T follicular helper cell (primary cell): ENCODE measurements at places on chromosomes 4 and X.
A peak's percentile ranks its signal among the peaks of the same experiment; 100 is the strongest.

DNA sequence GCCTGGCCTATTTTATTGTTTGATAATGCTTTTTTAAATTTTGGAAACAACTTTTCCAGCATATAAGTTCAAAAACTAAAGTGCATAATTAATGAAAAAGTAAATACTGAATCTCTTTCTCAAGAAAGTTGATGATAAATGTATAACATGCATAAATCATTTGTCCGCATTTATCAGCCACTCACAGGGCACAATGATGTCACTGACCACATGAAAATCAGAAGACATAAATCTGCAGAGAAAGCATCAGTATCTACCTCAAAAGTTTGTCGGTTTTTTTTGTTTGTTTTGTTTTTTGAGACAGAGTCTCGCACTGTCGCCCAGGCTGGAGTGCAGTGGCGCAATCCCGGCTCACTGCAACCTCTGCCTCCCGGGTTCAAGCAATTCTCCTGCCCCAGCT, 5.5 kb upstream of the HPRT1 start:
- DNase-seq, result no peak

DNA sequence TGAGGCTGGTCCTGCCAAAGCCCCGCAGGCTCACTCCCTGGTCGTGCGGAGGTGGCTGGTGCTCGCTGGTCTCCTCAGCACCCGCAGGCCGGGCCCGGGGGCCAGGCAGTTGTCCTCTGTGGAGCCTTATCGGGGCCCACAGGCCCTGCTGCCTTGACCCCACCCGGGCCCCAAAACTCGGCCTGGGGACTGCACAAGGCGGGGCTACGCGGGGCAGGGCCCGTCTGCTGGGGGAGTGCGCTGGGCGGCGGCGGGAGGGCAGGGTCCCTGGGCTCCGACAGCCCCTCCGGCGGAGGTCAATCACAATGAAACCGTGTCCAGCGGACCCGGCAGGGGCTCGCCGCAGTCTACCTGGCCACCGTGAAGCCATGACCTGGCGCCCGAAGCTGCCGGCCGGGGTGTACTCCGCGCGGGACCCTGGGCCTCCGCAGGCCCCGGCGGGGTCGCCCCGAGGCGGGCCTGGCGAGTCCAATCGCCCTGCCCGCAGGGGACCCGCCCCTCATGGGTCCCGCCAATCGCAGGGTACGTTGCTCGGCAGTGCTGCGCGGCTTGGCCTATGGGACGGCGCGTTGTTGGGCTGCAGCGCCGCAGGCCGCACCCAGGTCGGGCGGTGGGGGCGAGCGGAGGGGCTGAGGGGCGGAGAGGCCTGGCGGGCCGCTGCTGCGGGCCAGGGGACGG, at the start of gene ADD1:
TSS of gene ADD1 (plus strand) at position 582 of the 678 bp plus-strand sequence. CDS start 32,072 bp downstream, outside the sequence.
- DNase-seq, result peak; percentile 86

GRCh38 chr4:188437535-188437934, 298.3 kb downstream of the TRIML1 start:
- DNase-seq, result no peak

- no peak for DNase-seq
These were observed 1.6 kb downstream of the C4orf51 start for GRCh38 chr4:145681518-145681917.

DNA sequence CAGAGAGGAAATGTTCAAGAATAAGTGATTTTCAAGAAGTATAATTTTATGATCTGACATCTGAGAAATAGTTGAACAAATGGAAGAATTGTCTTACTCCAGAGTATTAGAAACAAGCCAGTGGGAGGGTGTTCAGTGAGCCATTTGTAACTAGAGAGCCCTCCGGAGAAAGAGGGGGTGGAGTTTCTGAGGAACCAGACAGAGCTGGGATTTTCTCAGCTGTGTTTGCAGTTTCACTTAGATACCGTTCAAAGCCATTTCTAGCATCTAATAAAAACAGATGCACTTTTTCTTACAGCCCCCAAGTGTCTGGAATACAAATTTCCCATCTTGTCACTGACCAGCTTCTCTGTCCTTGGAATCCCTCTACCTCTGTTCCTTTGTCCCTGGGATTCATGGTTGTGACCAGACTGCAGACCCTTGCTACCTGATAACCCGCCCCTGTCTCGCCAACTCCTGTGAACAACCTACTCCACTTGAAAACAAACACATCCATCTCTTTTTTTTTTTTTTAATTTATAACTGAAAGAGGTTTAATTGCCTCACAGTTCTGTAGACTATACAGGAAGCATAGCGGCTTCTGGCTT, 132.8 kb upstream of the KLF3 start:
- no peak for DNase-seq

DNA sequence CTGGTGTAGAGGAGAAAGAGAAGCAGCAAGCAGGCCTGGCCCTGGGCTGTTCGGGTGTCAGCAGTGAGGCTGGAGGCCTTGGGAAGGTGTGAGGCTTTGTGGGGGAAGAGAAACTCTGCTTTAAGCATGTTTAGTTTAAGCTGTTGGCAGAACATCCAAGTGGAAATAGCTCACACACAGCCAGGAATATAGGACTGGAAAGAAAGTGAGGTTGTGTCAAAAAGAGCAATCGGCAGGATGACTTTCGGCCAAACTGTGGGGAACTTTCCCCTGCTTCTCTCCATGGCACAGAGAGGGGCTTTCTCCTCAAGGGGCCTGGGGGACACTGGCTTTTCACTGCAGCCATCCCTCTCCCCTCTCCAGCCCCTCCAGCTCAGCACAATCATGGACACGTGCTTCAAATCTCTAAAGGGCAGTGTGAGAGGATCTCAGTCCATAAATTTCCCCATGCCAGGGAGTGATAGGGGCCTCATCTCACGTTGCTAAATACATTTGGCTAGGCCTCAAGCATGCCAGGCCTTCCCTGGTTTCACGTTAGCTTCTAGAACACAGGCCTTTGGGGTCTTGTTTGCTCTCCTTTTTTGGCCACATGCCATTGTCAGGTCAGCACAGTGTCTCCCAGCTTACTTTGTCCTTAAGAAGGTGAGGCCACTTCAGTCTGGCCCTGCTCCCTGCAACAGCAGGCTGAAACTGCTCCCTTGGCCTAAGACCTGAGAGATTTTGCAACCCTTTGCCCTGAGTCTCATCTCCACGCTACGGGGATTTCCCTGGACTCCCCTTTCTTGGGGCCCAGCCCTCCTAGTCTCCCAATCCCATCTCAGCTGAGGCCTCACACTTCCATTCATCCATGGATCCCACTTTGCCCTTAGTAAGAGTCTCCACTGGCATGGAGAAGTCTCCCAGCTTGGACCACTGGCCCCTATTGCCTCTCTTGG, 8.3 kb upstream of the CITED1 start:
- DNase-seq, result no peak

- no peak for DNase-seq
These were observed 44.2 kb upstream of the SCRG1 start for GRCh38 chr4:173443121-173443520.

- no peak for DNase-seq
These were observed 1392.7 kb upstream of the IGFBP7 start for GRCh38 chr4:58502839-58503238.

- no peak for DNase-seq
These were observed 21.4 kb downstream of the SH3RF1 start for GRCh38 chr4:169249214-169249973.

DNA sequence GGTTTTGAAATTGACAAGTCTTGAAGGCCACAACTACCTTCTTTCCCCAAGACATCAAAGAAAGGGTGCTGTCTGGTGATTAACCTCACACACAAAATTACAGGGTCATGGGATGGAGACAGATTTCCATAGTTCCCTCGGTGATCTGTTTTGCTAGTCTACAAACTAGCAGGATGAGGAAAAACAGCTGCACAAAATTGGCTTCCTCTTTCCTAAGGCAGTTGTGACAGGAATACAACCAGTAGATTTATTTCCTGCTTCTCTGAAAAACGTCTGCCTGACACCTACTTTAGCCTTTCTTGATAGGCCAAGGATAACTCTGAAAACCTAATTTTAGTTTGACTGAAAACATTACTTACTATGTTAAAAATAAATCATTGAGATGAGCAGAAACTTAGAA, 39.6 kb downstream of the DKK2 start:
- DNase-seq, result no peak

DNA sequence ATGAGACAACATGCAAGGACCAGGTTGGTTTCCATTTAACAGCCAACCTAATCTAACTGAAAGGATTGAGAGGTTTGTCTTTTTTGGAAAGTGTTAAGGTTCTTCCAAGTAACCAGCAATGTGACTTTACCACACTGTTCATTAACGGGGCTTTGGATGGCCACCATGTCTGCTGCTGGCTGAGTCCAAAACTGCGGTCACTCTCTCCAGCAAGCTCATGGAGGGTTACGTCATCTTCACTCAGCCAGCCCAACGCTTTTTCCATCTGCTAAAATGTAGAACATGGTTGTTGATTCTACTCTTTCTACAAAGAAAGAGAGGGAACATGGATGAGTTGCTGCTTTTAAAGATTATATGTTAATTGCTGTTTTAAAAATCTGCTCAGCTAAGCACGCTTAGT, 11.0 kb downstream of the PKD2 start:
- no peak for DNase-seq

DNA sequence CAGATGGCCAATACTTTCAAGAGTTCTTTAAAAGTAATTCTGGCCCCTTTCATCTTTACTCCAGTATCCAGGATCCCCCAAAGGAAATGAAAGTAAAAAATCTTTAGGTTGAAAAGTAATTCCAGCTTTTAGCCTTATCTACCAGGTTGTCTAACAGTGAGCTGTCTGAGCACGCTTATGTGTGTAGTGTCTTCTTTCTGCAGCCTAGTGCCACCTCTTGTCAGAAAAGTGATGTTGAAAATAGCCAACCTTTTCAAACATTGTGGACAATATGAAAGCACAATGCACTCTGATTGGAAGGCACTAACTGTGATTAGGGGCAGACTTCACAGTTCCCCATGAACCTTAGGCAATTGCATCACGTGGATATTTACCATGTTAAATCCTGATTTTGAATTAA, 92.1 kb downstream of the RELL1 start:
- DNase-seq, result no peak

DNA sequence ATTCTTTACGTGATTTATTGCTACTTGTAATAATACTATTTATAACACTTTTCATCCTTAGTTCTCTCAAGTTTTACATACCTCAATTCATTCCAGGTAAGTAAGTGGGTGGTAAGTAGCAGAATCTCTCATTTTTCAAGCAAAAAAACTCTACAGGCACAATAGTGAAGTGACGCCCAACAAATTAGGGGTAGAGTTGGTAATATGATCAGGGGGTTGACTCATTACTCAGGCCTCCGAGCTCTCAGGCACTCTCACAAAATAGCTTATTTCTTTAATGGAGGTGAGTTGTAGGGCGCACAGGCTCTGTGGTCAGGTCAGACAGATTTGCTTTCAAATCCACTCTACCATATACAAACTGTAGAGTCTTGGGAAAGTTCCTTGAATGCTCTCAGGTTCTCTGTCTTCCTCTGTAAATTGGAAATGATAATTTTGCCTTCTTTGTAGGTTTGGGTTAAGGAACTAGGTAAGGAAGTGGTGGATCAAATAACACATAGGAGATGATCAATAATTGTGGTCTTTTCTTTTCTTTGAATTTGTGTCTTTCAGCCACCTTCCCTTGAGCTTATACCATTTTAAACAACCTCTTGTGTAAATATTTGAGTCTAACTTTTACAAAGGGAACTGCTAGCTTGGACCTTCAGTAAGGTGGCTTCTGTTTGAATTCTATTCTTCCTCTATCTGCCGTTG, 134.9 kb upstream of the LEF1 start:
- no peak for DNase-seq

- no peak for DNase-seq
These were observed 7.0 kb downstream of the CYBB start for GRCh38 chrX:37786624-37787422.

DNA sequence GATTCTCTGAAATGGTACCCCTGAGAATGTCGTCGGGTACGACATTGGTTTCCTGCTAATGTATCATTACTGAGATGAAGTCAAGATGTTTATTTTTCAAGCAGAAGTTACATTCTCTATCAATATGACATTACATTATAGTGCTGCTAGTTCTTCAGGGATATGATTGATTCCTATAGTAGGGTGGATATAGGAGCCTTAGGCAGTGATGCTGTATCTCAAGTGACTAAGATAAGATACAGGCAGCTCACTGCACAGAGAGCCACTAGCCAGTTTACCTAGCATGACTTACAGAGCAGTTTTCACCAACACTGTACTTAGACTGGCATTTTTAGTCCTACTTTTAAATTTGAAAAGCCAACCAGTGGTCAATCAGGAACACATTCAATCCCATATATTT, 154.9 kb downstream of the FANCB start:
- DNase-seq, result no peak

- DNase-seq, result no peak
These were observed 2.6 kb downstream of the DTHD1 start for GRCh38 chr4:36283912-36284465.

- no peak for DNase-seq
These were observed 30.6 kb upstream of the KCNIP4 start for GRCh38 chr4:21979196-21979595.

DNA sequence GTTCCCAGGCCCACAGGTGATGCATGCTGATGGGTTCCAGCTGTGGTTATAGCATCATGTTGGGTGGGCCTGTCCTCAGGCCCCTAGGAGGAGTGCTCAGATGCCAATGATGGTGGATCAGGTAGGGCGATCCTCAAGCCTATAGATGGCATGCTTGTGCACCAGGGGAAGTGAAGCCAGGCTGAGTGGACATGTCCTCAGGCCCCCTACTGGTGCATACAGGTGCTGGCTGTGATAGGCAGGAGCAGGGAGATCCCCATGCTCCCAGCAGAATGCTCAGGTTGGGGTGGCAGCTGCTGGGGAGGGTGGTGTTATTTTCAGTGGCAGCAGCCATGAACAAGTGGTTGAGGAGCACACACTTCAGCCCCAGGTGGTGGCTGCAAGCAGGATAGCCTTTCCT, 96.0 kb downstream of the SMARCA1 start:
- no peak for DNase-seq

- DNase-seq, result peak; percentile 19
These were observed at the start of gene RNF212 for GRCh38 chr4:1113311-1114009. Gene RNF212 (minus strand): TSS chr4:1113564. CDS start chr4:1113464, 100 bp downstream.

- no peak for DNase-seq
These were observed 371.6 kb upstream of the EMCN start for GRCh38 chr4:100889401-100889800.

- no peak for DNase-seq
These were observed 269.2 kb downstream of the FSTL5 start for GRCh38 chr4:161894493-161895167.

GRCh38 chr4:97987019-97987648, 156.1 kb downstream of the STPG2 start:
- DNase-seq, result no peak

GRCh38 chr4:8646296-8647093, 53.9 kb downstream of the CPZ start:
- no peak for DNase-seq

GRCh38 chr4:16238327-16238726, 12.1 kb upstream of the TAPT1 start:
- DNase-seq, result no peak
